ENCODE measurements at places on chromosomes 7 and 10.

DNA sequence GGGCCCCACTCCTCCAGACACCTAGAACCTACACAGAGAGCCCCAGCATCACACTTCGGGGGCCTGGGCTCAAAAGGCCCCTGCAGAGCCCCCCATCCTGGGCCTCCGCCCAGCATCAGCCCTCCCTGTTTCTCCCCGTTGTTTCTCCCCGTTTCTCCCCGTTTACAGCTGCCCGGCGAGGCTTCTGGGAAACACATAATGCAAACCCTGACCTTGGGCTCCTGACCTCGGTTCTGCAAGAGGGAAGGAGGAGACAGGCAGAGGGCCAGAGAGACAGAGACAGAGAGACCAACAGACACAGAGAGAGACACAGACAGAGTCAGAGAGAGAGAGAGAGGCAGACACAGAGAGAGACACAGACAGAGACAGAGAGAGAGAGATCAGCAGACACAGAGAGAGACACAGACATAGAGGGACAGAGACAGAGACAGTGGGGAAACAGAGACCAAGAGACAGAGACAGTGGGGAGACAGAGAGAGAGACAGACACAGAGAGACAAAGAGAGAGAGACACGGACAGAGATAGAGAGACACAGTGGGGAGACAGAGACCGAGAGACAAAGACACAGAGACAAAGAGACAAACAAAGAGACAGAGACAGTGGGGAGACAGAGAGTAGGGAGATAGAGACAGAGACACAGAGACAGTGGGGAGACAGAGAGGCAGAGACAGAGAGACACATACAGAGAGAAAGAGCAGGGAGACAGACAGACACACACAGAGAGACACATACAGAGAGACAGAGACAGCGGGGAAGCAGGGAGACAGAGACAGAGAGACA is 12.5 kb downstream of the VENTX start:
- DNase-seq = no peak

DNA sequence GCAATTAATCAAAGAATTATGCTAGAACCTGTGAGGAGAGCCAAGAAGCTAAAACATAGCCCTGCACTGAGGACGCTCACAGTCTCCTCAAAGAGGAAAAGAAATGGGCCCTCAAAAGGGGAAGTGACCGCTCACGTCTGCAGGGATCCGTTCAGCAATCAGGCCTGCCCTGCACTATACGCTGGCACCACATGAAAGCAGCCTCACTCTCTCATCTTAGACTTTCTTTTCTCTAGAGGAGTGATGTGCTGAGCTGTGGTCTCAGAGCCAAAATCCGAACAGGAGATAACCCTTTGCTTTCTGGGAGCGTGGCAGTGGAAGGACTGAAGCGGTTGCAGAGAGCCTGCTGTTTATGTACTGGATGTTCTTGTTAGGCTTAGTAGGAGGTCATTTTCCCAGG is 6.3 kb upstream of the IL2RA start:
- no peak for DNase-seq

GRCh38 chr10:89302625-89303024 is 779 bp downstream of the IFIT2 start:
- no peak for DNase-seq

DNA sequence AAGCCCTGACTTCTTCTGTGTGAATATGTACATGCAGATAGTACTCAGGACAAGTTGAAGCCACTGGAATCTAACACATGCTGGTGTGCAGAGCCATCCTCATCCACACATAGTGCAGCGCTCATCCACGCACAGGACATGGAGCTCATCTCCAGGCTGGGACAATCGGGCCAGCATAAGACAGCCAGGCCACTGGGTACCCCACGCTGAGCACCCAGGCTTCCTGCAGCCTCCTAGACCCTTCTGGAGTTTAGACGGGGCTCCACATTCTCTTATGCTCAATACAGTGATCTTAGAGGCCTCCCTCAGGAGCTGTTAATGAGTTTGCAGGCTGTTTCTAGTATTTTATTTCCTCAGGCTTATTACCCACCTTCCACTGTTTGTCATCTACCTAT is 238.9 kb downstream of the TNS3 start:
- no peak for DNase-seq

GRCh38 chr7:155886391-155887173 is 74.3 kb upstream of the SHH start:
- no peak for DNase-seq

DNA sequence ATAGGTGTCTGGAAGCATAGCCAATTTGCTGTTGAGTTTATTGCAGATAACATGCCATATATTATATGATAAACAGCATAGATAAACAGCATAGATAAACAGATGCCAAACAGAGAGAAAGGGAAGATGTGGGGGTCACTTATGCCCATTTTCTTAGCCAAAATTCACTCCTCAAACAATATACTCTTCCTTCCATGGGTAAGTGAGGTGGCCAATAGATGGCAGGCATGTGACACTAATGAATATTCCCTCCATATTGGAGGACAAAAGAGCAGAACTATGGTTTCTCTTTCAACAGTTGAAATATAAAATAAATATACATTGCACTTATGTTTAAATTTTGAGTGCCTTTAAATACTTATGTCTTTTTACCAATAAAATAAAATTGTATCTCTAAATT is 1212.8 kb downstream of the REEP3 start:
- DNase-seq = no peak

DNA sequence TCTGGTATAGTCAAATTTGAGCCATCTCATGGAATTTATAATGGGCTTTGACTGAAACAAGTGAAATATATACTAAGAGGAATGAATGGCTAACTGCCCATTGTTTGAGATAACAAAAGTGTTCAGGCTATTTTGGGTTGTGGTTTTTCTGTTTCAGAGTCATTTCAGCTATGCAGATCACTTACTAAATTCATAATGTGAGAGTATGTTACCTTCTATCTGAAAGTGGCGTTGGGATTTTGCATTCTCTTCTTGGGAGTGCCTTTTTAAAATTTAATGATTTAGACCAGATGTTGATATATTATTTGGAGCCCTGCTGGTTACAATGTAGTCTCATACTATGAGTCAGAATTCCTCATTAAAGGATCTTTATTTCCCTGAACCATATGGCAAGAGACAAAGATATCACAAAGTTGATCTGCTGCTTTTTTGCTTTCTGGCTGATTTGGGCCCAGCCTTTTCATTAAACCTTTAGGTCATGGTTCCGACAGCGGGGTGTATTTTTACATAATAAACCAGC is 10.4 kb downstream of the VCL start:
- DNase-seq = no peak

- DNase-seq = peak; percentile 90
These were observed 724 bp downstream of the BBIP1 start for GRCh38 chr10:110918269-110918642.

DNA sequence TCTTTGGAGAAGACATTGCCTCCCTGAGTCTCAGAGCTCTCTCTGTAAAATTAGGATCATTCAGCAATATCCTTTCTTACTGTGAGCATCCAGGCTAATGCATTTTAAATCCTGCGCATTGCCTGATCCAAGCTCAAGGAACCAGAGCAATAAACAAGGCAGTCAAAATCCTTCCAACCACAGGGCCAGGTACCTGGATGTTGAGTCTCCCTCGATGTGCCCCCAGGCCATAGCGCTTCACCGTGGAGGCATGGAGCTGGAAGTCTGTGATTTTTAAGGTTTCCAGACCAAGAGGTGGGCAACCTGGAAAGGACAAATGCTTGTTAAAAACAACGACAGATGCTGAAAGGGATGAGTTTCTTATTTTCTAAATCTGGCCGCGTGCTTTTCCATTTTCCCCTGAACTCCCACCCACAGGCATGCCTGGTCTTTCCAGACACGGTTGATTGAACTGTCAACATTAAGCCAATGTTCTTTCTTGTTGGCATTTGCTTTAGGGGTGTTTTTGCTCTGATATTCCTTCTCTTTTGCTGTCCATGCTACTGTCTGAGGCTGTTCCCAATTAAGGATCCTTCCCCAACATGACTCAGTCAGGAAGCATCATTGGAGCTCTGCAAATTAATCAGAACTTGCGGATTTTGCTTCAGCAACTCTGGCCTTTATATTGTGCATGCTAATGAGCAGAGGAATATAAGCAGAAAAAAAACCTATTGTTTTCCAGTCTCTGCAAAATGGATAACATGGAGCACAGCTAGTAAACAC is 29.0 kb downstream of the CPXM2 start:
- DNase-seq = no peak

GRCh38 chr7:103432712-103433111 is 13.3 kb downstream of the SLC26A5 start:
- no peak for DNase-seq

GRCh38 chr10:128614016-128614605 is 487.9 kb upstream of the MKI67 start:
- no peak for DNase-seq

GRCh38 chr7:100130608-100131453 is 4.1 kb downstream of the MBLAC1 start:
- DNase-seq = peak; percentile 75

DNA sequence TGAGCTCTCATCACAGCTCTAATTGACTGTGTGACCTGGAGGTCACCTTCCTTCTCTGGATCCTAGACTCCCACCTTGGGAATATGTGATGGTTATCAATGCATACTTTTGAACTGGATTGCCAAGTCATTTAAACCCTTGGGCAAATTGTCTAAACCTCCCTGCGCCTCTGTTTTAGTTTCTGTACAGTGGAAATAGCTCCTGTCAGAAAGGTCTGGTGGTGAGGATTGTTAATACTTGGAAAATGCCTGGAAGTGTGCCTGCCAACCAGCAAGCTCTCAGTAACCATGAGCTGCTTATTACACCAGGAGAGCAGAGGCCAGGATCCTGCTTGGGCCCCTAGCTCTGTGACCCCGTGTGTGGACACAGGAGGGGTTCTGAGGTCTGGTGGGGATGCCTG is 108.7 kb upstream of the PPIF start:
- no peak for DNase-seq

DNA sequence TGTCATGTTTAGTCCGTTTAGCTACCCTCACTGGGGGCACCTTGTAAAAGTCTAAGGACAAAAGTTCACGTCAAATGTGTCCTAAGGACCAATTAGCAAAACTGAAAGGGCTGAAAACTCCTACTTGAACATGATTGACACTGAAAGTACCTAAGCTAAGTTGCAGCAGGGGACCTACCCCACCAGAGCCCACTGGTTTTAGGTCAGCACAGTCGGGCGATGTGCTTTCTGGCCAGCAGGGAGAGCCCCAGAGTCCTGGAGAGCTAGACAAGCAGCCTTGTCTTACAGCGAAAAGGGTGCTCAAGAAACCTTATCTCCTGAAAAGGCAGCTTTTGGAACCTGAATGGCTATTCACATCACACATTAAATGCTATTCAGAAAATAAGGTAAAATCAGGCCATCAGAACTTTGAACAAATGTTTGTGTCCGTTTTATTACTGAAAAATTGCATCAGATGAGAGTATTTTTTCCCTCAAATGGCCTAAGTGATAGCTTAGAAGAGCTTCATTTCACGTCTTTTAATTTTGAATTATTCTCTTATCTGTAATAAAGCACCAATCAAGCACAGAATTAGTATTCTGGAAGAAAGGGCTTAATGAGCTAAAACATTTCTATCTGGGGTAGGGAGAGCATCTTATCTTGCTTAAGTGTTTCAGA is 52.2 kb upstream of the MKI67 start:
- DNase-seq = no peak
